Stimulated activated CD8-positive, alpha-beta memory T cell treated with anti-CD3 and anti-CD28 coated beads, Interleukin-4, amount 100 ng/mL, for 24 hours (primary cell): ENCODE measurements at places on chromosomes 2 and 18.

DNA sequence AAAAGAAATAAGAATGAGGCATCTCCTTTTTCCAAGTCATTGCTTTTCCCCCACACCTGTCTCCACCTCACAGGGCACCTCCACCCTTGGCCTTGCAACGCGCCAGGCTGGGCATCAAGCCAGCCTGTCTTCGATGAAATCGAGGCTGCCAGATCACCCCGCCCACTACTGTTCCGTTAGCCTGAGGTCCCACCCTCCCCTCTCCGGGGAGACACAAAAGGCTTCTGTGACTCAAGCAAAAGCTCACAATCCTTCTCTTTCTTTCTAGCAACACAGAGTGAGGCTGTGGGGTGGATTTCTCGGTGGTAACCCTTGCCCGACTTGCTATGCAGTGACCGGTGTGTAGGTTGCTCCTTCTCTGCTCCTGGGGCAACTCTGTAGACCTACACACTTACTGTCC, 9.9 kb downstream of the TNP1 start:
- DNase-seq = no peak

DNA sequence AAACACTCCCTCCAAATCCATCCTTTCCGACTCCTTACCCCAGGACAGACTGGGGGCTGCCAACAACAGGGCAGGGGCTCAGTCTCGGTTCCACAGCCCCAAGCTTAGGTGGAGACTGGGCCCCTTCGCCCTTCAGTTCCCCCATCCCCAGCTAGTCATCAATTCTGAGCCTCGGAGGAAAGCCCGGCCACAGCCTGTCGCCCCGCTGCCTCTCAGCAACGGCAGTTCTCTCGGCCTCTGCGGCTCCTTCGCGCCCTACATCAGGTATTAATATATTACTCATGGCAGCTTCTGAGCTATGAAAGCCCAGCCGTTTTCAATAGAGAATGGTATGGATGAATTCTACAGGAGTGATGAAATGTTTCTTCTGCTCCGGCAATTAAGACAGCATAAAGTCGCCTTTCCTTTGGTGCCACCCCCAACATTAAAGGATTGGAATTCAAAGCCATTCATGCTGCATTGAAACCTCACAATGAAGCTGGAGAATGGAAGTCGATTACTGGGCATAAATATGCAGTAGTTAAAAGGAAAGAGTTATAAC, 2.8 kb downstream of the HDAC4 start:
- no peak for DNase-seq

DNA sequence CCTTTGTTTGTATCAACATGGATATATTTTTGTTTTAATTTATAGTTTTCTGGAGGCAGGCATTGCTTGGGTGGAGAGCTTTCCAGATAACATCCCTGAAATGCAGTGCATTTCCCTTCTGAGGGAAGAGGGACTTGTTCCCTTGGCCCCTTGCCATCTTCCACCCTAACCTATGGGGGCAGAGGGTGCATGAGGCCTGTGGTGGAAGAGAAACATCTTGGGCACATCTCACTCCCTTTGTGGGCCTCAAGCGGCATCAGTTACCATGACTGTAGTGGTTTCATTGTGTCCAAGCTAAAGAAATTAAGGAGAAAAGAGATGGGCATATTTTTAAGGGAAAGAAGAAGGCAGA, 5.3 kb upstream of the RPL37A start:
- no peak for DNase-seq

DNA sequence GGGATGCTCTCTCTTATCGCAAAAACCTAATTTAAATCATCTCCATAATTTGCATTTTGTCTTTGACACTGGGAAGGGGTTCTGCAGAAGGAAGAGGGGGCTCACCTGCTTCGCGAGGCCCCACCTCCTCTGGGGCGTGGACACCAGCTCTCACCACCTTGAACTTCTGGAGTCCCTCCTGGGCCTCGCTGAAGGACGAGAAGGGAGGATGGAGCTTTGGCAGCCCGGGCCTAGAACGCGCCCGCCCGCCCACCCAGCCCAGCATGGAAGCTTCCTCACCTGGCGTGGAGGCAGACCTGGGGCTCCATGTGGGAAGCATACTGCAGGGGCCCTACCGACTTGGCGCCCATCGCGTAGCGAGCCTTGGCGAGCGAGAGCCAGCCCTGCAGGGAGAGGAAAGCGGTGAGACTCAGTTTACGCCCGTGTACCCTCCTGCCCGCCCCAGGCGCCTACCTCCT, 1.1 kb upstream of the IMP4 start:
- no peak for DNase-seq

GRCh38 chr2:61689568-61689967, 151.4 kb upstream of the XPO1 start:
- no peak for DNase-seq

- DNase-seq = no peak
These were observed 4.7 kb downstream of the SERTAD2 start for GRCh38 chr2:64649013-64649484.

DNA sequence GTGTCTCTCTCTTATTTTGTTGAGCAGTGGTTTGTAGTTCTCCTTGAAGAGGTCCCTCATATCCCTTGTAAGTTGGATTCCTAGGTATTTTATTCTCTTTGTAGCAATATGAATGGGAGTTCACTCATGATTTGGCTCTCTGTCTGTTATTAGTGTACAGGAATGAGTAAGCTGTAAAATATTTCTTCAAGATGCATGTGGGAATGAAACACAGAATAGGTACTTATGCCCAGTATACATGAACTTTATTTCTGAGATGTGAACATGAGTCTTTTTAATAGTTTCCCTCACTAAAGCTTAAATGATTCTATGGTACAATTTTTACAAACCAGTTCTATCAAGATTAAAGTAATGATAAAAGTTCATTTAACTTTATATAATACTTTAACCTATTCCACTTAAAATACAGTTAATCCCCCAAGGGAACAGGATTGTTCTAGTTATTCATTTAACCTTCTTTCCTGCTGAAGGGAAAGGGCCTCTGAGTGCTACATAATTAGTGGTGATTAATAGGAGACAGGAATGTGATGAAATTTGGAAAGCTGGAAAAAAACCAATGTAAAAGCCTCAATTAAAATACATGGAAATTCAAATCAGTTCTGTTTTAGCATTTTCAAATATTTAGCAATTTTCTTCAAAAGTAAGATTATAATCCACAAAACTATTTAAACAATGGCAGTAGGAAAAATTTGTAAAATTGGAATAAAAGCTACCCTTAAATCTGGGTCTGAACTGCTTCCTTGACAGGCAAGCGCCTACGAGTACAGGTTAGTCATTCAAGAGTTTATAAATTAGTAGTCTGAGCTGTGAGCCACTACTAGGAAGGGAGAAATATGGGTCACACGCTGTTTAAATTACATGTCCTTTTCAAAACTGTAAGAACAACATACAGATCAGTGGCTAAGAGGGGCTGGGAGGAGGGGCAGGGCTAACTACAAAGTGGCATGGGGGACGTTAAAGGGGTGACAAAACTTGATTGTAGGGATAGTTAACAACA, 28.9 kb downstream of the SPIRE1 start:
- no peak for DNase-seq

DNA sequence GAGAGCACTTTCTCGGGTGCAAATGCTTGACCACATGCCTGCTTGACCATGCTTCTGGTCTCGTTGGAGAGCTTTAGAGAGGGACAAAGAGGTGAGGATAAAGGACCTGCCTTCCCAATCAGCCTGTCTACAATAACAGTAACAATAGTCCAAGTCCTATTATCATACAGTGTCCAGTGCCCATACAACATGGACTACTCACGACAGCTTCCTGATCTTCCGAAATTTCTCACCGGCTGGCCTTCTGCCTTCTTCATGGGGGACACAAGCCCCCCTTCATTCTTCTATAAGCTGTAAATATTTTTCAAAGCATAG, 329.0 kb downstream of the PAX3 start:
- no peak for DNase-seq

DNA sequence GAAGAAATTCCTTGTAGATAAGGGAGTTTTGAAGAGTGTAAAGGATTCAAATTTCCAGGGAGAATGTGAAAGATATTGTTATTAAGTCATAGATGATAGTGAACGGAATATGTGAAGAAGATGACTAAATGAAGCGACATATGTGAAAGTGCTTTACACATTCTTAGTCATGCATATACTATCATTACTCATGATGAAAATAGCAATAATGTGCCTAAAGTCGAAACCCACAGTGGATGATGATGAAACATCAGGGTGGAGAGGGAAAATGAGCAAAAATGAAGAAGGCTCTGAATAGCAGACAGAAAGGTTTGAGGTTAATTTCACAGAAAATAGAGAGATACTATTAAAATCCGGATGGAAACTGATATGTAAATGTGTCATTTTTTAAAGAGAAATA, 1237.1 kb downstream of the LRP1B start:
- DNase-seq = no peak

DNA sequence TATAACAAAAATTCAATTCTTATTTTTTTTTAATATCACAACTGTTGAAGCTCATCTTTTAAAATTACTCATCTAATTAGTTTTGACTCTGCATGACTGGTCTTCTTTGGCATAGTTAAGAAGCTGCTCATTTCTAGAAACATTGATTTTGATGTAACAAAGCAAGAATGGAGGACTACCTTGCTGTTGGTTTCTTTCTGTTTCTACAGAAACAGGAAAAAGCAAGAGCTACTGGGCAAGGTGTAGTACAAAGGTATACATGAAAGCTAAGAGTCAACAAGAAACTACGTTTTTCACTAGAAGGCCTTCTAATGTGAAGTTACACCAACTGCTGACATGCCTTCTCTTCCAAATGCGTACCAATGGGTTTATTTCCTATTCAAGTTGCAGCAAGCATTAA, 90.6 kb upstream of the SYT4 start:
- no peak for DNase-seq

DNA sequence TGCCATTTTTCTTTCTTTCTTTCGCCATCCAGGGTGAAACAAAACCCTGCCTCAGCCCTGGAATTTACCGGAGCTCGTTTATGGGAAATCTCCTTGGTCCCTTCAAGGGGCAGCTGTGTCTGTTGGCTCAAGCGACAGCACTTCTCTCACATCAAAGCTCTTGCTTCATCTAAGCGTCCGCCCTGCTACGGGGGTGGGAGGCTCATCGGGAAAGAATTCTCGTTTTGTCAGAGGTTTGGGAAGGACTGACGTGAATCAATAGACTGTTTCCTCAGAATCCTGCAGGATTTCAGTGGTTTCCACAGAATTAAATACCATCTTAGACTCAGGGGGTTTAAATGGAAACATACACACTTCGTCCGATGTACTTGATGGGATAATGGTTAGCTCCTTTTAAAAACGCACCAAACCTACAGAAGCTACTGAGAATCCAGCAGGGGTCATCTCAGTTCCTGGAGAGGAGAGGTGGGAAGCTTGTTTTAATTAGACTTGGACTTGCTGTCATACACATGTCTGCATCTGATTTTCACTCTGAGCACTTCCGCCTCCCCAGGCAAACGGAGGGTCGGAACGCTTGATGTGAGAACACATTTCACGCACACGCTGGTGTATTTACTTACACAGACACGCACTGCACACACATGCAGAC, 91.6 kb downstream of the ASB1 start:
- DNase-seq = no peak

DNA sequence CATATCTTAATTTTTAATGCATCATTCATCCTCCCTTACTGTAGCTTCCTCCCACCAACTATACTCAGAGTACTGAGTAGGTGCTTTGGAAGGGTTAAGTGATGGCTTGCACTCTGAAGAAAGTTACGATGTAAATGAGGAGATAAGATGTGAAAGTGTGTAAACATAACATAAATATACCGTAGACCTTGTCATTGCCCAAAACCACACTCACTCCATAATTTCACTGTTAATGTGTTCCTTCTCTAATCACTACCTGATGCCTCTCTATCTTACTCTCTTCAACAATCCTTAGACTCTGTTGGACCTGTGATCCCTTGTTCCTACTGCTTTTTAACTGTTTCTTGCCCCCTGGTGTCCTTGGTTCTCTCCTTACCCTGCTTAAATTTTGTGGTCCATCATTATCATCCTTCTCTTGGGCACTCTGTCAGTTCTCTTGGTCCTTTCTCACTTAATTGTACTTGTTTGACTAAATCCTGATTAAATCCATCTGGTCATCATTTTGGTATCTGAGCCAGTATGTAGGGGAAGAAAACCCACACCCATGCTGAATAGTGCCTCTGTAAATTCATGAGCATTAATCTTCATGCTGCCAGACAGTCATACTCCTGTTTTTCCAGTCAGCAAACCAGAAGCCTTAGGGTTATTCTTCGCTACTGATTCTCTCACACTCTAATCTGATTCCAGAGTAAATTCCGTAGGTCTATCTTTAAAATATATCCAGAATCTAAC, 45.0 kb downstream of the PMS1 start:
- no peak for DNase-seq

DNA sequence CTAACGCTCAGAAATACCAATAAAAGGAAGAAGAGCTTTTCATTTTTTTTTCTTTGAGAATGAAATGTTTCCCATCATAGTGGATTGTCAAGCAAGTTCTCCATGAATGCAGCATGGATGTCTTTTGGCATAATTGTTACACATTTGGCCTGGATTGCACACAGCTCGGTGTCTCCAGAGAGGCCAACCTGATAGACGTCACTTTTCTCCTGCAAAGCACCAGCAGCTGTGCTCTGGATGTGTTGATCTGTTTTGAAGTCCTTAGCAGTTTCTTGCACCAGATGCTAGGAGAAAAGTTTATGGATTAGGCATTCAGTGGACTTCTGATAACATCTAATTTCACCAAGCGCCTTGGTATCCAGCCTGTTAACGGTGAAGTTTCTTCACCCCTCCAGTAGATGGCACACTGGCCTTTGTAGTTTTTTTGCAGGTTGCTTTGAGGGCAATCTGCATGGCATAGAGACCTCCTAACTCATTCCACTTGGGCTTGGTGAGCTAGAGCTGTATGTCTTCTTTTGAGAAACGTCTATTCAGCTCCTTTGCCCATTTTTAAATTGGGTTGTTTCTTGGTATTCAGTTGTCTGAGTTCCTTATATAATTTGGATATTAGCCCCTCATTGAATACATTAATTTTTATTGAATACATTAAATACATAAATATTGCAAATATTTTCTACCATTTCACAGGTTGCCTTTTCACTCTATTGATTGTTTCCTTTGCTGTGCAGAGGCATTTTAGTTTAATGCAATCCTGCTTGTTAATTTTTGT, 59.7 kb downstream of the PTH2R start:
- DNase-seq = no peak

DNA sequence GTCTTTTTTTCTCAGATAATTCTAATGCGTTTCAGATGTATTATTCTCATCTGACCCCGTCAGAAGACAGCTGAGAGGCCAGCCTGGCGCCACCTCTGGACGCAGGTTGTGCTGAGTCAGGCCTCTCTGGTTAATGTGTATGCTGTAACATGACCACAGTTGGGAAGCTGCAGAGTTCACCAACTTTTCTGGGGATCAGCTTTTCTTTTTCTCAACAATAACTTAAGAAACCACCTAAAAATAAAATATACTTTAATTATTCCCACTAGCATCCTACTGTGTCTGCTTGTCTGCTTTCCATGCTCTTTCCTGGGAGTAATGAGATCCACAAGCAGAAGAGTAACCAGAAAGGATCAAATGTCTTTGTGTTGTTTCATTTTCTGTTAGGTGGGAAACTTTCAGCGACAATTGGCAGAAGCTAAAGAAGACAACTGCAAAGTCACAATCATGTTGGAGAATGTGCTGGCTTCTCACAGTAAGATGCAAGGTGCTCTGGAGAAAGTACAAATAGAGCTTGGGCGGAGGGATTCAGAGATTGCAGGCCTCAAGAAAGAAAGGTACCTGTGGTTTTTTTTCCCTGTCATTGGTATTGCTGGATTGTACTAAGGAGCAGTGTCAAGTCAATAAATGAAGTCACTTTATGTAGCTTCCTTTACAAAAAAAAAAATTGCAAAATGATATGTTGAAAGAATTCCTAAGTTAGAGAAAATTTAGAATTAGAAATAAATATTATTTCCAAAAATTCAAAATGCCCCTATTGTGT, 79.8 kb downstream of the CCDC150 start:
- DNase-seq = no peak
